ENCODE measurements at places on chromosomes 6 and 20.

- no peak for DNase-seq
Observed at GRCh38 chr20:53642196-53643030, 48.8 kb upstream of the ZNF217 start.

GRCh38 chr6:14838133-14838583, 407.7 kb upstream of the JARID2 start:
- DNase-seq: no peak

DNA sequence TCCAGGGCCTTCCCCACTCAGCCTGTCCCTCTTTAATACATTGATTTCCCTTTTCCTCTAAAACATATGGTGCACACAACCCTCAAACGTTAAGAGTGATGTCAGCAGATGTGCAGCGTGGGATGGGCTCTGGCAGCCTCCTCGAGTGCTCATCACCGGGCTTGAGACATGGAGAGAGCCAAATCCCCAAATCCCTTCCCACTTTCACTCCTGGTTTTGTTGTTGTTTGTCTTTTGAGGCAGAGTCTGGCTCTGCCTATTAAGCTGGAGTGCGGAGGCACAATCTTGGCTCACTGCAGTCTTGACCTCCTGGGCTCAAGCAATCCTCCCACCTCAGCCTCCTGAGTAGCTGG, 5.8 kb upstream of the PLTP start:
- DNase-seq: no peak

GRCh38 chr20:52150440-52151258, 40.9 kb downstream of the ZFP64 start:
- no peak for DNase-seq

- no peak for DNase-seq
Observed at GRCh38 chr6:4403828-4404227, 268.5 kb upstream of the ECI2 start.
